Upper lobe of left lung (tissue), 6 donors: ENCODE measurements at places on chromosomes 3 and 15. TPM values are rescaled to one million over a fixed set of nuclear protein-coding genes. Genes with fewer than 3 reads are reported as not detected.

The ERICH6 gene
- total RNA-seq = not detected

The EIF3J gene
- 39.1 TPM for total RNA-seq

The C3orf49 gene
- total RNA-seq = not detected

The MCF2L2 gene
- total RNA-seq = 1.4 TPM

The CYP8B1 gene
- total RNA-seq = 0.14 TPM

The LRRIQ4 gene
- 0.24 TPM for total RNA-seq

The MYO5A gene
- 39.4 TPM for total RNA-seq

The UBE2E2 gene
- total RNA-seq = 61.5 TPM

The UACA gene
- 61.8 TPM for total RNA-seq

The DZIP1L gene
- total RNA-seq = 15.9 TPM

The RETNLB gene
- total RNA-seq = not detected

The MORC1 gene
- total RNA-seq = not detected

The RHOA gene
- 418 TPM for total RNA-seq

- H3K27me3 ChIP-seq = no peaks in the 10 kb centered on the region
- DNase-seq = no peak
- no peaks in the 10 kb centered on the region for H3K36me3 ChIP-seq
- H3K4me1 ChIP-seq = no peaks in the 10 kb centered on the region
- H3K27ac ChIP-seq = no peak overlapping the region
Observed at GRCh38 chr15:87142096-87142495, 1062.4 kb downstream of the AGBL1 start.

- H3K27ac ChIP-seq = no peak overlapping the region
- H3K27me3 ChIP-seq = no peaks in the 10 kb centered on the region
- DNase-seq = no peak
- H3K4me1 ChIP-seq = peaks cover 7% of the 10 kb centered on the region
- H3K4me3 ChIP-seq = no peak overlapping the region
Observed at GRCh38 chr3:120039642-120040610, 54.3 kb downstream of the GSK3B start.

DNA sequence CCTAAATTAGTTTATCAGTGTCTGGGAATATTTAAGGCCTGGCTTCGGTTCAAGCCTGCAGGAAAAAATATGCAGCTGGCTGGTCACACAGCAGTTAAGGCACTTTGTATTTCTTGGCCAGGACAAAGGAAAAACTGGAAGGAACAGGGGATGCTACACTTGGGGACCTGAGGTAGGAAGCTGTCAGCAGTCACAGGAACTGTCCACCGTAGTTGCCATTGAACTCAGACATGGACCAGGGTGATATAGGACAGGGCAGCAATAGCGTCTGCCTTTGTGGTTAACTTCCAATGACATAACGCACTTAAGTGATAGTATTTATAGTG is 49.1 kb downstream of the NR1D2 start:
- H3K4me1 ChIP-seq = peaks cover 10% of the 10 kb centered on the region
- H3K36me3 ChIP-seq = no peaks in the 10 kb centered on the region
- no peak overlapping the region for H3K4me3 ChIP-seq
- no peaks in the 10 kb centered on the region for H3K27me3 ChIP-seq

DNA sequence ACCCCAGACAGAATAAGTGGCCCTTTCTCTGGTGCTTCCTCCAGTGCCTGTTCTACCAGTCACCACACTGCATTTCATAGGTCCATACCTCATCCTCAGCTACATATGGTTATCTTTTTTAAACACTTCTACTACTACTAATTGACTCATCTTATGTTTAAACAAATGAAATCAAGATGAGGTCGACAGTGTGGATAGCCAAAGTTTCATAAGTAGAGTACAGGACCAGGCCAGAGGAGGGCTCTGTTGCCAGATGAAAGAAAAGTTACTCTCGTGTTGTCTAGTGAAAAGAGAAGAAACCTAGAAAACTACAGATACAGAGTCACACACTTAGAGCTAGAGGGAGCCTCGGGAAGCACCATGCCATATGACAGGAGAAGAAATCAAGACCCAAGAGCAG is 296.1 kb downstream of the VPS13C start:
- H3K4me1 ChIP-seq = no peaks in the 10 kb centered on the region
- H3K27me3 ChIP-seq = no peaks in the 10 kb centered on the region
- H3K27ac ChIP-seq = no peak overlapping the region
- H3K36me3 ChIP-seq = no peaks in the 10 kb centered on the region
- no peak for DNase-seq

DNA sequence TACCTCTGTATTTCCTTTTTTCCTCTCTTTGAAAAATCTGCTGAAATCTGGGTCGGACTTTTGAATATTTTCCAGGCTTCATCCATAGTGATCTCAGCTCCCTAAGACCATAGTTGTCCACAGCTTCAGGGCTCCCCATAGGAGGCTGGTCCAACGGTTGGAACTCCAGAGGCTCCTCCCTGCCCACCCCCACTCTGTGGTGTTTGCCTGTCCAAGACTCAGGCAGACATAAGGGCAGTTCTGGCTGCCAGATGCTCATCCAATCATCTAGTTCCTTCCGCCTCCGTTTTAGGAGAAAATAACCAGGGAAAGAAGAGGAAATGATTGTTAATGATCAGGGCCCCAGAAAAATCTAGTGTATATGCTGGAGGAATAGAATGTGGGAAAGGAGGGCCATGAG is 27.9 kb upstream of the PRTG start:
- no peak overlapping the region for H3K4me3 ChIP-seq
- no peaks in the 10 kb centered on the region for H3K27me3 ChIP-seq
- no peaks in the 10 kb centered on the region for H3K4me1 ChIP-seq
- H3K27ac ChIP-seq = no peak overlapping the region
- no peaks in the 10 kb centered on the region for H3K36me3 ChIP-seq

DNA sequence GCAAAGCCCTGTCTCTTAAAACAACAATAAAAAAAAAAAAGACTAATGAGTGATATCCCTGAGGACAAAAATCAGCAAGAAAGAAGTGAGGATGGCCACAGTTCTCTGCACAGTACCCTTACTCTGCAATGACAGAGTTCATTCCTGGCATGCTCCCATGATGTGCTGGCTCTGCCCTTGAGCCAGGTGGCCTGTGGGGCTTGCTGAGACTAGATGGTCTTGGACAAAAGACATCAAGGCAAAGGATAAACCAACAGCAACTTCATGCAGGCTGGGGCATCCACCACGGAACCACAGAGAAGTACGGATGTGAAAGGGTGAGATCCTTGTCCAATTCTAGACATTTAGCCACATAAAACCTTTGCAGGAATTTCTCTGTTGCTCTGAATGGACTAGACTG is 12.7 kb downstream of the MGLL start:
- H3K4me3 ChIP-seq = no peak overlapping the region
- no peaks in the 10 kb centered on the region for H3K4me1 ChIP-seq
- H3K36me3 ChIP-seq = no peaks in the 10 kb centered on the region
- no peak overlapping the region for H3K27ac ChIP-seq
- no peak for DNase-seq

DNA sequence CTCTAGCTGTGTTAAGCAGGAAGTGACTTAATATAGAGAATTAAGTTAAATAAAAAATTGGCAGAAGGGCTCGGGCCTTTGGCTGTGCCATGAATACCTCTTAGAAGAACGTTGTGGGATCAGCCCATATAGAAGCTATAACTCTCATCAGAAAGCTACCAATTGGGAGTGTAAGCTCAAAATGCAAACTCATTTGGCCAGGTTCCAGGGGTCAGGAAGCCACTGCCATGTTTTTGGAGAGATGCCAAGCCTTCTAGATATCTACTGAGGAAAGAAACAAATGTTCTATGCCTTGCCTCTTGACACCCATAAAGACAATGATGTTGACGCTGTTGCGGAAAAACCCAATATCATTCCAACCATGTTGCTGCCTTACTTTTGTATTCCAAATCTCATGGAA is 475.2 kb upstream of the TGFBR2 start:
- no peak overlapping the region for H3K4me3 ChIP-seq
- no peak for DNase-seq
- no peaks in the 10 kb centered on the region for H3K36me3 ChIP-seq
- no peaks in the 10 kb centered on the region for H3K4me1 ChIP-seq

DNA sequence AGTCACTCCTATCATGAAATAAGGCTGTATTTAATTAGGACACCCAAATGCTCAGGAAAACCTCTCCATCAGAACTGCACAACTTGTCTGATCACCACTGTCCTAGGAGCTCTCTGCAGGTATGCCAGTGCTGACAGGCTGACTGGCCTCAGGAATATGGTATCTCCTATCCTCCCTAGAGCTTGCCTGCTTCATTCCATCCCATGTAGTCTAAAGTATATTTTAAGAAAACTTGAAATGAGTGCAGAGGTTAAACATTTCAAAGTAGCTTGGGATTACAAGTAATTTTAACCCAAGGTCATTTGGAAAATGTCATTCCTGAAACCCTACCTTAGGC is 23.7 kb downstream of the FILIP1L start:
- H3K27ac ChIP-seq = no peak overlapping the region
- no peak overlapping the region for H3K4me3 ChIP-seq
- DNase-seq = no peak
- peaks cover 13% of the 10 kb centered on the region for H3K4me1 ChIP-seq
- no peaks in the 10 kb centered on the region for H3K36me3 ChIP-seq
- H3K27me3 ChIP-seq = no peaks in the 10 kb centered on the region

GRCh38 chr3:126894475-126894874 is 88.4 kb upstream of the PLXNA1 start:
- no peaks in the 10 kb centered on the region for H3K36me3 ChIP-seq
- H3K27ac ChIP-seq = no peak overlapping the region
- H3K4me3 ChIP-seq = no peak overlapping the region

DNA sequence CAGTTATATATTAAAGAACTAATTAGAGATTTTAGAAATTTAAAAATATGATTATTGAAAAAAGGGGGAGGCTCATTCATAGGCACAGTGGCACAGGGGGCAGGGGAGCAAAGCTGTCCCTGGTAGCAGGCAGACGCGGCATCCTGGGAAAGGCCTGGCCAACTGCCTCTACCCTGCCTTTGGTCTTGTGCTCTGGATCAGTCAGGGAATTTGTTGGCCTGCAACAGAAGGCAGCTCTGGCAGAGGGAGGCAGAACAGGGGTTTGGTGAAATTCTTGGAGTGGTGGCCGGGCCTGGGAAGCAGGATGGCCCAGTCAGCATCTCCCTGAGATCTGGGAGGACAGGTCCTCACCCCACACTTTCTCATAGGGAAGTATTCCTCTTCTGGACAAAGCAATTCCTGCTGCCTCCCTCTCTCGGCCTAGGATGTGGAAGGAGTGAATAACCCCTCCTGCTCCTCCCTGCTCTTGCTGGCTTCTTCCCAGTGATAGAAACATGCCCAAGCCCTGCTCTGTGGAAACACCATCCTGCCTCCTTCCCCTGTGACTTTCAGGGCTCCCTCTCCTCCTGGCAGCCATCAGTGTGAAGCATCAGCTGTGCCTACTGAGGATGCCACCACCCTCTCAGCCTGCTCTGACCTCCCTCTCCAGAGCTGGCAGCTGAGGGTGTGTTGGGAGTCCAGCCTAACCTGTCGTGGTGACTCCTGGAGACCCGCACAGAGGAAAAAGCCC is 26.9 kb downstream of the PRR20G start:
- no peak for DNase-seq
- no peaks in the 10 kb centered on the region for H3K4me1 ChIP-seq
- H3K27ac ChIP-seq = no peak overlapping the region
- no peak overlapping the region for H3K4me3 ChIP-seq
- H3K27me3 ChIP-seq = no peaks in the 10 kb centered on the region
- no peaks in the 10 kb centered on the region for H3K36me3 ChIP-seq

GRCh38 chr3:187434524-187434923 is 66.3 kb downstream of the RTP4 start:
- H3K27me3 ChIP-seq = no peaks in the 10 kb centered on the region
- DNase-seq = no peak
- no peak overlapping the region for H3K27ac ChIP-seq
- no peak overlapping the region for H3K4me3 ChIP-seq

- no peak overlapping the region for H3K27ac ChIP-seq
- no peaks in the 10 kb centered on the region for H3K36me3 ChIP-seq
- no peak for DNase-seq
- no peak overlapping the region for H3K4me3 ChIP-seq
Observed at GRCh38 chr3:149908424-149908957, 62.2 kb downstream of the PFN2 start.

DNA sequence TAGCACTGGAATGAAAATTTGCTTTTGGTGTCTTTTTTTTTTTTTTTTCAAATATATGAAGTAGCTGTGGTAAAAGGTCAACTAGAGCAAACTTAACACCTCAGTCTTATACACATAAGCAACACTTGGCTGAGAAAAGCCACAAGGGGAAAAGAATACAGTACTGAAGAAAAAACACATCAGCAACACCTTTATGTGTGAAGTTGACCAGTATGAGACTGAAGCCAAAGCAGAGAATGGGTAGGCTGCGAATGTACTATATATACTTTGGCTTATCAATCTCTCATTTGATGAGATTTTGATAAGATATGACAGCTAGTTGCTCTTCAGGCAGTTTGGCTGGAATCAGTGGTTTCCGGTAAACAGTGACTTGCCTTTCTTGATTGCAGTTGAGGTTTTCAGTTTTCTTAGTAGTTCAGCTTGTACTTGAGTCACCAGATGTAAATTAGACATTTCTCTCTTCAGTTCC is 22.0 kb upstream of the ZCWPW2 start:
- H3K27me3 ChIP-seq = no peaks in the 10 kb centered on the region
- peaks cover 57% of the 10 kb centered on the region for H3K36me3 ChIP-seq
- H3K4me3 ChIP-seq = no peak overlapping the region
- H3K27ac ChIP-seq = peak overlapping the region; percentile 12
- H3K4me1 ChIP-seq = no peaks in the 10 kb centered on the region
- no peak for DNase-seq

DNA sequence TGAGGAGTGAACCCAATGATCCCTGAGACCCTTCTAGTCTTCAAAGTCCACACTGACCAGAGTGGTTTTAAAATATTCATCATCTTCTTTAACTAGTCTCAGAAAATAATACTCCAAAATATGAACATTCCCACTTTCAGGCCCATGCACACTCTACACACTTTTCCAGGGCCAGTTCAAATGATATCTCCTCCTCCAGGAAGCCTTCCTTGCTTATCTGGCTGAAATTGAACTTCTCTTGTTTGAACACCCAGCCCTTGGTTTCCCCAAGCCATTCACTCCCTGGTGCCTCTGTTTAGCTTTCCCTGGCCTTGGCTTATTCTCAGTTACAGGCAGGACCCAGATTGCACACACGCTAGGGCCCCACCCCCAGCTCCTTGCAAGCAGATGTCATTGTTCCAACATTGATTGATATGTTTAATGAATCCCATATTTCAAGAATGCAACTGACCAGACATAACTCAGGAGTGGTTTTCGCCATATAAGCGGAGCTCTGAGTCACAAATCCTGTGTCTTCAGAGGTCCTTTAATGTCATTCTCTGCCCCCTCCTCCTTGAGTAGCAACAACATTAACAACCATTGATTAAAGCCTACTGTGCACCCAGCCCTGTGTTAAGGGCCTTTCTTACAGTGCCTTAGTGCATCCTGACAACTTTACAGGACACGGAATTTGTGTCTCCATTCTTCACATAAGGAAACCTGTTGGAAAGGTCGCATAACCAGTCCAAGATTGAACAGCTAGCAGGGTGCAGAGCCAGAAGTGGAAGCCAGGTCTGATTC is 2.1 kb downstream of the ITGA11 start:
- peaks cover 16% of the 10 kb centered on the region for H3K4me1 ChIP-seq
- H3K27ac ChIP-seq = no peak overlapping the region
- no peak overlapping the region for H3K4me3 ChIP-seq
- no peaks in the 10 kb centered on the region for H3K36me3 ChIP-seq
- H3K27me3 ChIP-seq = peaks cover 23% of the 10 kb centered on the region

GRCh38 chr15:88246666-88247446 is 9.7 kb downstream of the NTRK3 start:
- no peaks in the 10 kb centered on the region for H3K36me3 ChIP-seq
- no peaks in the 10 kb centered on the region for H3K4me1 ChIP-seq
- no peaks in the 10 kb centered on the region for H3K27me3 ChIP-seq
- no peak overlapping the region for H3K27ac ChIP-seq

GRCh38 chr15:26132811-26133210 is 269.7 kb upstream of the ATP10A start:
- DNase-seq = no peak
- no peaks in the 10 kb centered on the region for H3K4me1 ChIP-seq
- H3K27me3 ChIP-seq = no peaks in the 10 kb centered on the region
- H3K4me3 ChIP-seq = no peak overlapping the region
- H3K36me3 ChIP-seq = no peaks in the 10 kb centered on the region
